ENCODE measurements at places on chromosomes 5 and 9. TPM values are rescaled to one million over a fixed set of nuclear protein-coding genes. Genes with fewer than 3 reads are reported as not detected.

The TAS2R1 gene
- not detected for total RNA-seq

The PCDHA13 gene
- total RNA-seq, result 2.5 TPM

DNA sequence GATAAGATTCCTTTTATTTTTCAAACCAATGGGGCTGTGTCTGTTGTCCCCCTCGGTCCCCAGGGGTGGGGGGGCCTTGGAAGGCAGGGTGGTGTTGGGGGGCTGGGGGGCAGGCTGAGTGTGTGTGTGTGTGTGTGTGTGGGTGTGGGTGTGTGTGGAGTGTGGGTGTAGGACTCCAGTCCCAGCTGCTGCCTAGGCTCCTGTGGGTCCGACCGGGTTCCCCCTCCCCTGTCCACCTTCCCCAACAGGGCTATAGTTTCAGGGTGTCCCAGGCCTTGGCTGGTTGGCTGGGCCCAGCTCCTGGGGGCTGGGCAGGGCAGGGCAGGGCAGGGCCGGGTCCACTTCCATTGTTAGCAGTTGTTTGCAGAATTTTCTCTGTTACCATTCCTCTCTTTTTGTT lies 2.1 kb upstream of the NFX1 start:
- ATAC-seq, result no peak

DNA sequence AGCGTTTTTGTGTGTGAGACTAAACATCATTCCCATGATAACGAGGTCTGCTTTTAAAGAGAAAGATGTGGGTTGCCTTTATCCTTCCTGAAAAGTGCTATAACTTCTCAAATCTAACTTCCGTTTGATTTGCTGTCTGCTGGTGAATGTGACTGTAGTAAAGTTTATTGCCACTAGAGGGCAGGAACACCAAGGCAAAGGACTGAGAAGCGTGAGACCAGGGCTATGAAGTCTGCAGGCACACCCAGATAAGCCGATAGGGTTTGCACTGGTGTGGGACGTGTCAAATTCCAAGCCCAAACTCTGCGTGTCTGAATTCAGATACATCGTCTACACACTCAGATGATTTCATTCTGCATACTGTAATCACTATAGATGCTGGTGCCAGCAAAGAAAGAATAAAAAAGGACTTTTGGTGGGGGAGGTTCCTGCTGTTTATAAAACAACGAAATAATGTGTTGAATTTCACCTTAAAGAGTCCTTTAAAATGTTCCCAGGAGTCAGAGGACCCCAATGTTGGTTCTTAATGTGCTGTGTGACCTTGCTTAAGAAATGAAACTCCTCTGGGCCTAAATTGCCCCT lies 87.2 kb downstream of the PTTG1 start:
- ATAC-seq, result peak; percentile 73

The CDX1 gene
- total RNA-seq, result not detected

DNA sequence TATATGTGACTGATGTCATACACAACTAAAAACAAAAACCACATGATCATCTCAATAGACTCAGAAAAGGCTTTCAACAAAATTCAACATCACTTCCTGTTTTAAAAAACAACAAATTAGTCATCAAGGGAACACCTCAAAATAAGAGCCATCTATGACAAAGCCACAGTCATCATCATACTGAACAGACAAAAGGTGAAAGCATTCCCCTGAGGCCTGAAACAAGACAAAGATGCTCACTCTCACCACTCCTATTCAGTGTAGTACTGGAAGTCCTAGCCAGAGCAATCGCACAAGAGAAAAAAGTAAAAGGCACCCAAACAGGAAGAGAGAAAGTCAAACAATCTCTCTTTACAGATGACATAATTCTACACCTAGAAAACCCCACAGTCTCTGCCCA lies 893.5 kb upstream of the EDIL3 start:
- ATAC-seq, result no peak

The MSX2 gene
- 0.93 TPM for total RNA-seq

The ENHO gene
- not detected for total RNA-seq

- peak; percentile 65 for ATAC-seq
These were observed 721 bp upstream of the MAML1 start for GRCh38 chr5:179731791-179732411.
